ENCODE measurements at places on chromosomes 11 and 22.

DNA sequence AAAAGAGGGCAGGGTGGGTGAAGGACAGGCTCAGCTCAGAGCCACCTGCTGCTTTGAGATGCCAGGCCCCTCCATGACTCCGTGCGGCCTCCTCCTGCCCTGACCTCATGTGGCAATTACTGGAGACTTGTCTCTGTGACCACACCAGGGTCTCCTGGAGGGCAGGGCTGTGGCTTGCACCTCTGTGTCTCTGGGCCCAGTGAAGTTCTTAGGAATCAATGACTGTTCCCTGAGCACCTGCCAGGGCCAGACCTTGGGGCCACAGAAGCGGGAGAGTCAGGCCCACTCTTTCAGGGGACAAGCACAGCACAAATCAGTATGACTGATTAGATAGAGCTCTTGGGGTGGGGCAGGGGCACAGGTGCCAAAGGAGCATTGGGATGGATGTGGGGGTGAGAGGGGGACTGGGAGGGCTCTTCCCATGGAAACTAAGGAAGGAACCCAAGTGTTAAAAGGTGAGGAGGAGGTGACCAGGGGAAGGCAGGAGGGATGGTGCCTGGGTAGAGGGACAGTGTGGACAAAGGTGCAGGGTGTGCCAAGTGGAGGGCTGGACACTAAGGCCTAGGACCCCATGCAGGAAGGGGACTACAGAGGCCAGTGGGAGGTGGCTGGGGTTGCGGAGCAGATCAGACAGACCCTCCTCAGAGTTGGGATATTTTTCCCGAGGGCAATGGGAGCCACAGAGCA lies 77.3 kb upstream of the SHISAL1 start:
- no peak for DNase-seq

GRCh38 chr22:46788441-46789172 lies 26.2 kb downstream of the TBC1D22A start:
- no peak for DNase-seq

- DNase-seq = peak; percentile 34
Observed at GRCh38 chr22:44894321-44894720, 115.5 kb downstream of the PHF21B start.

DNA sequence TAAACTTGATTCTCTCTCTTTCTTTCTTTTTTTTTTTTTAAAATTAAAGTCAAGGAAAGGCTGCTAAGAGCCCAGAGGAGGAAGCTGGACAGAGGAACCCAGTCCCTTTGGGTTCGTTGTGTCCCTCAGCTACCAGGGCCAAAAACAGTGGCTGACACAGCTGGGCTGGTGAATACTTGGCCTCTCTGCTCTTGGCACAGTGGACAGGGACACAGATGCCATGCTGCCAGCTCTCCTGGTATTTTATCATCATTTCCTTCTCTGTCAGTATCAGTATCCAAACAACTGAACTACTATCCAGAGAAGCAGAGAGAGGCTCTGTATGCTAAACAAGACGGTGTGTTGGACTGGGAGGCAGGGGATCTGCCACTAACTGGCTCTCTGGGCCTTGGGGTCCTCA lies 123.7 kb upstream of the CCDC90B start:
- DNase-seq = no peak

DNA sequence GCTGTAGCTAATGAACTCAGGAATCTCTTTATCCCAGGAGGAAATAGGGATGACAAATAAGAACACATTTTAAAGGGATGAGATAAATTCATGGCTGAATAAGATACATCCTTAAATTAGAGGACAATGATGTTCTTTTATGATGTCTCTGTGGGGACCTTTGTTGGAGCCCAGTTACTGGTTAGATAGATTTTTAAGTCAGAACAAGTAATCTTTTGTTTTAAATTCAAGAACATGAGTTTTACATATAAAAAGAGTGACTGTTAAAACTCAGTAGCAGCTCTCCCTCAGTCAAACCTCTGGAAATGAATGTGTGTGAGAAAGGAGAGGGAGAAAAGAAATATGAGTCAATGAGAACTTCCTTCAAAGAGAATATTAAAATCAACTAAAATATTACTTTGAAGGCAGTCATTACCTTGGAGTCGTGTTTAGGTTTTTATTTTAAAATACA lies 241.6 kb downstream of the SWAP70 start:
- DNase-seq = no peak

GRCh38 chr11:38593649-38594048 lies 1995.6 kb upstream of the RAG2 start:
- no peak for DNase-seq

DNA sequence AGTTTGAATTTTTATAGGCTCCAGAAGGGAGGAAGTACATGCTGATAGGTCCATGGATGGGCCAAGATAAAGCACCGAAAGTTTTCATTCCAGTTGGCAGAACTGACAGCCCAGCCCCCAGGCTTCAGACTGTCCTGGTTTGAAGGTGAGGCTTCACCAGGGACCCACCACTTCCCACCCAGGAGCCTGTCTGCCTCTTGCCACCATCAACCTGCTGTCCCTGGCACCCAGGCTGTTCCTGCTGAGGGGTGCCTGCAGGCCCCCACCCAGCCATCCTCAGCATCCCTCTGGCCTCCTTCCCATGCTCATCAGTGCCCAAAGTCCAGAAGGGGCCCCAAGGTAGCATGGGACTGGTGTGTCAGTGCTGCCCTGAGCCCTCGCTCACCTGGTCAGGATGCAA lies 463.9 kb downstream of the NELL1 start:
- DNase-seq = no peak

DNA sequence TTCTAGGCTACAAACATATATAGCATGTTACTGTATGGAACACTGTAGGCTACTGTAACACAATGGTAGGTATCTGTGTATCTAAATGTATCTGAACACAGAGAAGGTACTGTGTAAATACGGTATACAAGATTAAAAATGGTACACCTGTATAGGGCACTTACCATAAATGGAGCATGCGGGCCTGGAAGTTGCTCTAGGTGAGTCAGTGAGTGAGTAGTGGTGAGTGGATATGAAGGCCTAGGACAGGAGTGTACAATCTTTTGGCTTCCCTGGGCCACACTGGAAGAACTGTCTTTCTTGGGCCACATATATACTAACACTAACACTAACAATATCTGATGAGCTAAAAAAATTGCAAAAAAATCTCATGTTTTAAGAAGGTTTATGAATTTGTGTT lies 21.4 kb downstream of the RNF141 start:
- no peak for DNase-seq

- peak; percentile 67 for DNase-seq
Observed at GRCh38 chr11:290621-291231, 1.8 kb downstream of the PGGHG start.

DNA sequence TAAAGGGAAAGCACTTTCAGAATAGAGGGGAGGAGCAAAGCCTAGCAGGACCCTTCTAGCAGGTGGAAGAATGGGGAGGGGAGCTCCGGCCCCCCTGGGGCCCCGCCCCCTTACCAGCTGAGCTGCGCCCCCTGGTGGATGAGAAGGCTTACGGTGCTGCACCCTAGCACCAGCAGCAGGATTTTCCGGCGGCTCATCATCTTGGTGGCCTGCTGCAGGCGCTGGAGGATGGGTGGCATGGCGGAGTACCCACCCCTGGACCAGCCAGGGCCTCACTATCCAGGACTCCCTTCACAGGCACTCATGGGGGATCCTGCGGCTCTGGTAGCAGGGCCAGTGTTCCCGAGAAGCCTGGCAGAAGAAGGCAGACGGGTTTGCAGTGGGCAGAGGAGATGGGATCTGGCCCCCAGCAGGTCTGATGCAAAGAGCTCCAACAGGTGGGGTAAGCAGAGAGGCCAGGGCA lies 3.8 kb downstream of the GAL3ST3 start:
- DNase-seq = peak; percentile 100

DNA sequence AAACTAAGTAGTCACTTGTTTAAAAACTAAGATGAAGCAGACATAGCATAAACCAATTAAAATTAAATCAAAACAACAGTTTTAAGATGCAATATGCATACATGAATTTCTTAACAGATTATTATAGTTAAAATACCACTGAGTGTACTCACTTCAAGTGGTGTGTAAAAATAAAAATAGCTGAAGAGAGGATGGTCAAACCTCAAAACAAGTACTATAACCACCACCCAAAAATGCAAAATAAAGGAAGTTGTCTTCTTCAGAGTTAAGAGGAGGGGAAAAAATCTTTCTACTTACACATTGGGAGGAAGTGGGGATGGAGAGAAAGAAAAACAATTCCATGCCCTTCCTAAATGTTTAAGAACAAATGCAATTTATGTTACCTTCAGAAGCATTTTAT lies 31.9 kb downstream of the RRAS2 start:
- DNase-seq = no peak

DNA sequence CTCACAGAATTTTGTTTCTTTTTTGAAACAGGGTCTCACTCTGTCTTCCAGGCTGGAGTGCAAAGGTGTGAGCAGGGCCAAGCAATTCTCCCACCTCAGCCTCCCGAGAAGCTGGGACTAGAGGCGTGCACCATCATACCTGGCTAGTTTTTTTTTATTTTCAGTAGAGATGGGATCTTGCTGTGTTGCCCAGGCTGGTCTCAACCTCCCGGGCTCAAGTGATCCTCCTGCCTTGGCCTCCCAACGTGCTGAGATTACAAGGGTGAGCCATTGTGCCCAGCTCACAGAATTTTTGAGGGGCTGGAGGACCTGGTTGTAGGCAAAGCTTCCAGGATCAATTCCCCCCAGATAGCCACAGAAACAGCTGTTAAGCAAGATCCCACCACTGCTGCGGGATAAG lies 47.1 kb upstream of the RBFOX2 start:
- DNase-seq = no peak

DNA sequence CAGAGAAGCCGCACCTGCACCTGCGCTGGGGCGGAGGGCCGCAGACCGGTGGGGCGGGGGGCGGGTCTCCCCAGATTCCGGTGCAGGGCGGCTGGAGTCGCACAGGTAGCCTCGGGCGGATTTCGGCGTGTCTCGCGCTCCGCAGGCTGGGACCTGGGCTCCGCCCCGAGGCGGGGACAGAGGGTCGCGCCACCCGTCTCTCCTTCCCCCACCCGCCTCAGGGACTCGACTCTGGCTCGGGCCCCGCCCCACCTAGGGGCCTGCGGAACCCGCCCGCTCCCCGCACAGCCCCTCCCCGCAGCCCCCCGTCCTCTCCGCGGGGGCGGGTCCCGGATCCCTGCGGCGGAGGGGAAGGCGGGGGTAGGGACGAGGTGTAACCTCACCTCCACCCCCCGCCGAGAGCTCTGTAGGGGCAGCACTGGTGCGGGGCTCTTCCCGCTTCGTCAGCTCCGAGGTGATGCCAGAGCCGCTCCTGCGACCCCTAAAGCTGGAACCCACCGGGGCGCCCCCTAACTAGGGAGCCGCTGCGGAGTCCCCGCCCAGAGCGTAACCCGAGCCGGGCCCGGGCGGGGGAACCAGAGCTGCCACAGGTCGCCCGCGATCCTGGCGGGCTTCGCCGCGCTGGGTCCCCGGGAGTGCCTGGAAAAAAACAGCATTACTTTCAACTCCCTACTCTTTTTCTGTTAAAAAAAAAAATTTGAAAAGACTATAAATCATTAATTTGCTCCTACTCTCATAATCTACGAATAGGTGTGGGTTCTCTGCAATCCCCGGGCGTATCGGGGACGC lies at the start of gene SLC29A2:
SLC29A2 (minus strand) TSS at position 134 of the 789 bp plus-strand sequence. CDS start 169 bp downstream, outside the sequence.
- peak; percentile 99 for DNase-seq

DNA sequence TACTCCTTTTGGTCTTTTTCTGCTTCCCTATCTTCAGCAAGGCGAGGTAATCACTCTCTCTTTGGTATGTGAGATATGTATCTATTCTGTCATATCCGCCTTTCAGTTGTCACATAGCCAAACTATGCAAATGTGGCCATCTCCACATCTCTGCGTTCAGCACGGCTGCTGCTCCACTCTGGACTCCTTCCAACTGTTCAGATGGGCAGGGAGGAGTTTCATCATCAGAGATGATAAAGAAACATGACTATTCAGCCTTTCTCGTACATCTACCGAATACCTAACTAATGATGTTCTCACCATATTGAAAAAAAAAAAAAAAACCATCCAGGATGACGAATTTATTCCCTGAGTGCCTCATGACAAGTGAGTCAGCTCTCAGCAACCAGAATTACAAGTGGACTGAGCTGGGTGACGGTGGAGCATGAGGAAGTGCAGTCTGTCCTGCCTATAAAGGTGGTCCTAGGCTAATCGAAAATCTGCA lies 899.6 kb downstream of the OPCML start:
- no peak for DNase-seq

DNA sequence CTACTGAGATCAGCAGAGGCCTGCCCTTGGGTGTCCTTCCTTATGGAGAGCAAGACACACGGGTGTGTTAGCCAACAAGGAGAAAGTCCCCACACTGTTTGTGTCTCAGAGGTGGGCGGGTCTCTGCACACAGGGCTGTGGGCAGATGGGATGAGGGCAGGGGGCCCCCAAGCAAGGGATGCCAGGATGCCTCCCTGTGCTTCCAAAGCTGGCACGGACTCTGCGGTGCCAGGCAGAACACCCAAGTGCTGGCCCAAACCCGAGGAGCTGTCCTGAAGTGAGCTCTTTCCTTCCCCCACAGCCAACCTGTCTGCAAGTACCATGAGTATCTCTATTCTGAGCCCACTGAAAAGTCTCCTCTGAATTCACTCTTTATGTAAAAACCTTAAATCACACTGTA lies 273.3 kb downstream of the CTTN start:
- DNase-seq = no peak

GRCh38 chr11:114271316-114271715 lies 24.9 kb upstream of the NNMT start:
- no peak for DNase-seq

DNA sequence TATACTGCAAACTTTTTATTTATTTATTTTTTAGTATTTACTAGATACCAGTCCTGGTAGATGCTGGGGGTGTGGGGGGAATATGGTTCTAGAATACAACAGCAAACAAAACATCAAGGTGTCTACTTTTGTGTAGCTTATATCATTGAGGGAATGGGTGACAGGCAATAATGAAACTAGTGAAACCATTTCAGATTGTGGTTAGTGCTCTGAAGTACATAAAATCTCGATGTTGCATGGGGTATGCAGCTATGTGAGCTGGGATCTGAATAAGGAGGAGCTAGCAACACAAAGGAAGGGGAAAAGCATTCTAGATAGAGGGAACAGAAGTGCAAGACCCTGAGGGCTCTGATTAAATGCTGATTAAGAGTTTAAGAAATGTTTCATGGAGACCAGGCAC lies 103.5 kb downstream of the WT1 start:
- no peak for DNase-seq

DNA sequence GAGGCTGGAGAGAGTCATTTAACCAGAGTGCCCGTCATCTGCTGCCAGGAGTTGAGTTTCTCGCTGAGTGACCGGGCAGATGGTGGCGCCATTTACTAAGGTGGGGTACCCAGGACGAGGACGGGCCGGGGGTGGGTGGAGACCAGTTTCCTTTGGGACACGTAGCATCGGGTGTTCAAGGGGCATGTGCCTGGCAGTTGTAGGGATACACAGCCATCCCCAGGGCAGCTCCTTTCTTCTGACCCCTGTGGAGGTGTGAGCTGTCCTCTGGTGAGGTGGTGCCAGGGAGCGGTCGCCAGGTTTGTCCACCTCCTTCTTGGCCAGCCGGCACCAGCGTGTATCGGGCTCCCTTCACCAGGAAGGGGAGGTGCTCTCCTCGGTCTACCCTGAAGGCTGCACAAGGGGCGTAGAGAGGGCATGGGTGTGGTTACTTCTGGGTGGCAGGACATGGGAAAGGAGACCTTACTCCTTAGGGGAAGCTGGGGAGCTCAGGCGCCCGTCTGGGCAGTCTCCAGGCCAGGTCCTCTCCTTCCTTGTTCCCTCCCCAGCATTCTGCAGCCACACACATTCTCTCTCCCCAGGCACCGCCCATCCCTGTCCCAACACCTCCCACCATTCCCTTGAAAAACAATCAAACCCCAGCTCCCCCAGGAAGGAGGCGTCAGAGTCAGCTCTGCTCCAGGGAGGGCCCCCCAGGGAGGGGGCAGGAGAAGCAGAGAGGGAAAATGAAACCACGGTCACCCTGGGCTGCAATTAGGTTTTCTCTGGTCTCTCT lies 10.3 kb upstream of the MB start:
- peak; percentile 82 for DNase-seq
